ENCODE measurements at places on chromosomes 12 and 14.

- no peak for DNase-seq
These were observed 196.1 kb upstream of the CDKN3 start for GRCh38 chr14:54200726-54201125.

- peak; percentile 89 for DNase-seq
These were observed 2.5 kb downstream of the ANG start for GRCh38 chr14:20690848-20691640.

DNA sequence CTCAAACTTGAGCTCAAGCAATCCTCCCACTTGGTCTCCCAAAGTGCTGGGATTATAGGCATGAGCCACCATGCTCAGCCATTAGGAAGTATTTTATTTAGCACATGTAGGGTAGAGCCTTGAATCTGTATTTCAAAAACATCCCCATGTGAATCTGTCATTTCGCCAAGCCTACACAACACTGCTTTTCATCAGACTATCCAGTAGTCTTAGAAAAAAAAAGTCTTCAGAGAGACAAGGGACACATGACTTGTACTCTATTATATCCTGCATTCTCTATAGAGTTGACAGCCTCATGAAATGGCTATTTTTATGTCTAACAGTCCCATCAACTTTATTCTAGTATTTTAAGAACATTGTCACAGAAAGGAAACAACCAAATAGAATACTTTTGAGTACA is 35.4 kb downstream of the TM7SF3 start:
- no peak for DNase-seq

DNA sequence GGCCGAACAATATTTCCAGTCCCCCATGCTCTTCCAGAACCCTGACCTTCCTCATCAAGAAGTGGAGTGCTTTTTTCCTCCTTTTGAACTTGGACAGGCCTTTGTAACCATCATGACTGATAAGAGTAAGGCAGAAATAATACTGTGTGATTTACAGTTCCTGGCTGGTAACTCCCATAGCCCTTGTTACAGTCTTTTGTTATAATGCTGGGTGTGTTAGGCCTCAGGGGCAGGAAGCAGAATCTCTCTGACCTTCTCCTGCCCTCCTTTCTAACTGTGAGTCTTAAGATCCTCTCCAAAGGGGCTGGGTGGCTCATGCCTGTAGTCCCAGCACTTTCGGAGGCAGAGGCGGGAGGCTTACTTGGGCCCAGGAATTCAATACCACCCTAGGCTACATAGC is 59.5 kb downstream of the BCAT1 start:
- no peak for DNase-seq

- DNase-seq: peak; percentile 32
These were observed 1.7 kb upstream of the SLC25A29 start for GRCh38 chr14:100307766-100308426.

GRCh38 chr12:105765053-105766014 is 373.4 kb downstream of the NUAK1 start:
- DNase-seq: no peak

- no peak for DNase-seq
These were observed 50.3 kb downstream of the NOC4L start for GRCh38 chr12:132194556-132194955.

- DNase-seq: no peak
These were observed 916.5 kb downstream of the TMEM121 start for GRCh38 chr14:106442857-106443256.

DNA sequence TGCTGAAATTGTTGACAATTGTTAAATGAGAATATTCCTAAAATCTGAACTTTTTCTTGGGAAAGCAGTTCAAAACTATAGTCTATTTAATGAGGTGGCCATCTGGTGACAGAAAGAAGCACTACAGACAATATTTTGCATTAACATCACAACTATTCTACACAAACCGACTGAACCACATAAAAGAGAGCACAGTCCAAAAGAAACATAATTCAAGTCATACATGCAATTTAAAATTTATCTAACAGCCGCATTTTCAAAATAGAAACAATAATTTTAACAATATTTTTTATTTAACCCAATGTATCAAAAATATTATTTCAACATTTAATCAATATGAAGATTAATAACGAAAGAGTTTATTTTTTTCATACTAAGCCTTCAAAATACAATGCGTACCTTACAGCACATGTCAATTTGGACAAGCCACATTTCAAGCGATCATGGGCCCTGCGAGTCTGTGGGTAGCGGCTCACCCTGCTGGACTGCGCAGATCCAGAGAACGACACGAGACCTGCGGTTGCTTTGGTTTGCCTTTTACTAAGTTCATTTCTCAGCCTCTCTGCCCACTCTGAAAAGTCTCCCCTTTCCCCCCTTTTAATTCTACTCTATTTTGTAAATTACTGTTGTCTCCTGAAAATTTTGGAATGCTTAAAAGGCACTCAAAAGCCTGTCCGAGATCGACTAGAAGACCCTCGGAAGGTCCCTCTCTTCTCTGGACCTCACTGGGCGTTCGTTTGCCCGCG is 947 bp upstream of the LRRC9 start:
- peak; percentile 54 for DNase-seq
